ENCODE measurements at places on chromosomes 5 and 9. TPM values are rescaled to one million over a fixed set of nuclear protein-coding genes. Genes with fewer than 3 reads are reported as not detected.
A peak's percentile ranks its signal among the peaks of the same experiment; 100 is the strongest.

DNA sequence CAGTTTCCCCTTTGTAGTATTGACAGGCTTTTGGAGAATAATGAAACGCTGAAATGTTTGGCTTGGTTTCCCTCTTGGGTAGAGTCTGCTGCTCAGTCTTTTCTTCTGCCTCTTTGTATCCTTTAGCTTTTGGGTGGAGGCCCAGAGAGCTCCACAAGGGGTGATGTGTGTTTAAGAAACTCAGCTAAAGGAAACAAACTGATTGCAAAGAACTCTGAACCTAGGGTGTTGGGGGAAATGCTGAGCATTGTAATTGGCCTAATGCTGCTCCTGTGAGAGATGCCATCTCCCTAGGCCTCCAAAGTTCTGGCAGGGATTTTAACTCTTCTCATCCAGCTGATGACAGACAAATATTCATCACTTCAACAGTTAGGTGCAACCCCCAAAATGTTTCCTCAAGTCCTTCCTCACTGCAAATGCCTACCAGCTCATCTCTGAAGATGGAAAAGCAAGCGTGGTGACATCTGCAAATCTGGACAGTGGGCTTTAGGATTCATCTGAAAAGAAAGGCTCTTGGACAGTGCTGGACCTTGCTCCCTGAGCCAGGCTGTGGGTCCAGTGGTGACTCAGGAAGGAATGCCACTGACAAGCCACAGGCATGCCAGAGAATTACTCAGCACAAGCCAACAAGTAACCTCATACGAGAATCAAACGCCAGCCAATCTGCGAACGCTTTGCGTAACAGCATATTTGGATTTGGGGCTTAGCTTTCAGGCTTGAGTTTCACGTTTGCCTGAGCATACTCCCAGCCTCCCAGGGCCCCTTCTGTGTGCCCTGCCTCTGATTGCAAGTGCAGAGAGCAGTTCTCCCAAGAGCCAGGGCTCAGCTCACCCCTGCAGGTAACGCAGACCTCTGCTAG is 30.5 kb upstream of the ZSWIM6 start:
- peak; percentile 100 for DNase-seq

- peak; percentile 55 for DNase-seq
Measured at GRCh38 chr9:137619240-137620047, 639 bp downstream of the EHMT1 start.

The SLC34A1 gene
- not detected for total RNA-seq

- peak; percentile 58 for DNase-seq
Measured at GRCh38 chr5:93454896-93455295, 126.1 kb downstream of the NR2F1-AS1 start.

DNA sequence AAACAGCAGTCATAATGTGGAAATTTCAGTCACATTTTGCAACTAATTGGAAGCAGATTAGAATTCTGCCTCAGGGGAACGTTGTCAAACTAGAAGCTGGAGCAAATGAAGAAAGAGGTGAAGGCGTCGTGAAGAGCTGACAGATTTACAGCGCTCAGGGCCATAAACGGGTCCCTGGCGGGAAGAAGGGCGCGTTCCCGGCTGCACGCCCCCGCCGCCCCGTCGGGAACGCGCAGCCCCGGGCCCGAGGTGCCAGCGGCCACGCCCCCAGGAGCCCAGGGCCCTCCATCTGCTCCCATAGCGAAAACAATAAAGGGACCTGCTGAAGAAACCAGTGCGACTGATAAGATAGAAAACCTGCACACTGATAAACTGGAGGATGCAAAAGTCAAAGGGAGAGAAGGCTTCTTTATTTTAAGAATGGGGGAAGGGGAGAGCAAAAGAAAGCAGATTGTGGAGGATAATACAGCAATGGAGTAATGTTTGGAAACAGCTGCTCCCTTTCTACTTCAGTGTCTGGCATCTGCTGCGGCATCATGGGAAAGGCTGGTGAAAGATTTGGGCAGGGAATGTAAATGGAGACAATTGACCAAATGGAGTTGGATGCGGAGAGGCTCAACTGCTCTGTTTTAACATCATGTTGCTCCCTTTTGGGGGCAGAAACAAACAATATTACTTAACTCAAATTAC is 11.1 kb downstream of the ZNF608 start:
- DNase-seq: peak; percentile 82

DNA sequence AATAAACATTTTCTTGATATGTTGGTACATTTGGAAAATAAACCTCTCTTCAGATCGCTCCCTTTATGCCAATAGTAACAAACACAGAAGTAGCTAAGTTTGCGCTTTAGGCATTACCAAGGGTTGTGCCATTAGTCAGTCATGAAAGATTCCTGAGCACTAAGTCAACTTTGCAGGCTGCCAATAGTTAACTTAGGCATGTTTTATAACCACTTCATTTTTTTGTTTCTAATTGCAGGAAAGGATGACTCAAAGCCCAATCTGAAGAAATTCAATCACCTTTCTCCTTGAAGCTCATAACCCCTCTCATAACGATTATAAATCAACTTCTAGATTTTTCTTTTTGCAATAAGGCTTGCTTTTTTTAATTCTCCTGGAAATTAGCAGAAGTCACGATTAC is 517.0 kb downstream of the AGTPBP1 start:
- peak; percentile 97 for DNase-seq

- no peak for DNase-seq
Measured at GRCh38 chr5:132819468-132819867, 6.4 kb downstream of the SOWAHA start.

- DNase-seq: no peak
Measured at GRCh38 chr9:93156475-93157008, 22.5 kb upstream of the NINJ1 start.

The GABBR2 gene
- 0.33 TPM for total RNA-seq

The SOHLH1 gene
- total RNA-seq: not detected

DNA sequence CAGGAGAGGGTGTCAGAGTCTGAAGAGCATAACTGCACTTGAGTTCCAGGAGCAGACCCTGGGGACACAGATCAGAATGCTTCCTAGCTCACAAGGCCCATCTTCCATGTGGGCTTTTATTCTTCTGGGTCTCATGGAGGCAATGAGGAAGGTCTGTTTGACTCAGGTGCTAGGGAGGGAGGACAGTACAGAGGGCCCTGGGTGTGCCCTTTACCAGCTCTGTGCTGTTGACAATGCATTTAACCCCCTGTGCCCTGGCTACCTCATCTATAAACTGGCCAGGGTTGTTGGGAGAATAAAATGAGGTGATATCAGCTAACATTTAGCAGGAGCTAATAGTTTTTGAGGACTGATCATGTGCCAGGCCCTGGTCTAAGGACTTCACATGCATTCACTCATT is 318.0 kb downstream of the DMAC1 start:
- DNase-seq: no peak

DNA sequence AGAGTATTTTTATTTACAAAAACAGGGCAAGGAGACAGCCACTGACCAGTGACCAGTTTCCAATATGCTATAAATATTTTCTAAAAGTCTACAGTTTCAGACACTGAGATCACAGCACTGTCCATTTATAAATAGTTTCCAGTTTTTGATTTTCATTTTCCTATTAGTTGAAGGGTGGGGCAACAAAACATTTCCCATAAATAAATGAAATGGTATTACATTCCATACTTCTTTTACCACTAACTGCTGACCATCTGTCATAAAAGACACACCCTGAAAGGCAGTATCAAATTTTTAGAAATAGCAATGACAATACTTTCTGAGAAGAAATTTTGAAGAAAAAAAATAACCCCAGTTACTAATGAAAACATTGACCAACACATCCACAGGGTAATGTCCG is 126.7 kb downstream of the ARSB start:
- DNase-seq: no peak

- DNase-seq: no peak
Measured at GRCh38 chr5:16618138-16618897, 1.5 kb upstream of the RETREG1 start.

- DNase-seq: no peak
Measured at GRCh38 chr5:110012145-110012544, 322.4 kb downstream of the MAN2A1 start.

DNA sequence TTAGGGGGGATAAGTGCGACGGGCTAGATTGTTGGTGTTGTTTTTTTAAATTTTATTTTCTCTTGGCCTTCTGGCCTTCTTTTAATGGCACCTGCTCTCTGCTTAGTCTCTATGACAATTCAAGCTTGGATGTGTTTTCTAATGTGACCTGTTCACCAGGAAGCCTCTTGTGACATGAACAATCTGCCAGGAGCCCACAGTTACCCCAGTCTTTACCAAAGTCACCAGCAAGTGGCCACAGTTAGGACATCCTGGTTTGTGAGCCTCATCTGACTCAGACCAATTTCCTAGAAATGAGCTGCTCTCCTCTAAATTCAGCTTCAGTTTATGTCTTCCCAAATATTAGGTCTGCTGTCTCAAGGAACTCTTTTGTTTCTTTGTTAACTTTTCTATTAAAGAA is 135.8 kb downstream of the TLE4 start:
- DNase-seq: no peak

DNA sequence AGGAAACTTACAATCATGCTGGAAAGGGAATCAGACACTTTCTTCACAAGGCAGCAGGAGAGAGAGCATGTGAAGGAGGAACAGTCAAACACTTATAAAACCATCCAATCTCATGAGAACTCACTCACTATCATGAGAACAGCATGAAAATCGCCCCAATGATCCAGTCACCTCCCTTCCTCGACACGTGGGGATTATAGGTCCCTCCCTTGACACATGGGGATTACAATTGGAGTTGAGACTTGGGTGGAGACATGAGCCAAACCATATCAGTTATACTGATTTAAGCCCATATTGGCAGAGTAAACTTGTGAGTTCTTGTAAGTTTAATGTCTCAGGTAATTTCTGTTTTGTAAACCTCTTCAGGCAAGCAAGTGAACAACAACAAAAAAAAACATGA is 70.8 kb downstream of the ERAP1 start:
- no peak for DNase-seq

GRCh38 chr9:23662320-23662719 is 163.7 kb downstream of the ELAVL2 start:
- no peak for DNase-seq

DNA sequence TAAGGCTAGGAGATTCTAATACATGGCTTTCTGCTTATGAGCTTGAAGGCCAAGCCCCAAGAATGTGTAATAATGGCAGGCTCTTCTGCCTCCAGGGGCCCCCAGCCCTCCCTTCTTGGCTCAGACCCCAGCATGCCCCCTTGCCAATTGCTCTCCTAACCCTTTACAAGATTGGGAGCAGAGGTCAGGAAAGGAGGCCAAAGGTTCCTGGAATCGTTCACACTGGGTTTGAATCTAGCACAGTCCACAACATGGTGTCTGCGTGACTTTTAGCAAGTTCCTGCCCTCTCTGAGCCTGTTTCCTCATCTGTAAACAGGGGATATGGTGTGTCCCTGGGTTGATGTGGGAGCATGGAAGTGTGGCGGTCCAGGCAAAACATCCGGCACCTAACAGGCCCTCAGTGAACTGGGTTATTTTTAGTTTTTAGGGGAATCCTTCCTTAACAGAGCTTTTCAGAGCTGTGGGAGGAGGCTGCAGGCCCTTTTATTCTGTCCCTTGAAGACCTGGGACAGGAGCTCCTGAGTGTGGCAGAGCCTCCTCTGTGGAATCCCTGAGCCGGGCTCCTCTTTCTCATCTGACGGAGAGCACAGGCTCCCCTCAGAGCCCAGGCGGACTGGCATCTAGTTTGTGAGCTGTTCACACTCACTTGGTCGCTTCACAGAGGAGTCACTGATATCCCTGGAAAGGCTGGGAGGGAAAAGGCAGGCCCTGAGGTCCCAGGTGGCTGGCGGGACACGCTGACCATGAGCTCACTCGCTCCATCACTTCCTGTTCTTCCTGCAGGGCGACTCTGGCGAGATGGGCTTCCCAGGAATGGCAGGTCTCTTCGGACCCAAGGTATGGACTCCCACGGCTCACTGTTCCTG is 23.4 kb upstream of the ORM1 start:
- no peak for DNase-seq

- no peak for DNase-seq
Measured at GRCh38 chr5:171926311-171926710, 80.1 kb downstream of the FBXW11 start.

- no peak for DNase-seq
Measured at GRCh38 chr5:1820926-1821325, 19.7 kb downstream of the NDUFS6 start.

The SOWAHA gene
- total RNA-seq: 0.17 TPM

- DNase-seq: peak; percentile 12
Measured at GRCh38 chr5:101364469-101364868, 461.4 kb upstream of the ST8SIA4 start.

DNA sequence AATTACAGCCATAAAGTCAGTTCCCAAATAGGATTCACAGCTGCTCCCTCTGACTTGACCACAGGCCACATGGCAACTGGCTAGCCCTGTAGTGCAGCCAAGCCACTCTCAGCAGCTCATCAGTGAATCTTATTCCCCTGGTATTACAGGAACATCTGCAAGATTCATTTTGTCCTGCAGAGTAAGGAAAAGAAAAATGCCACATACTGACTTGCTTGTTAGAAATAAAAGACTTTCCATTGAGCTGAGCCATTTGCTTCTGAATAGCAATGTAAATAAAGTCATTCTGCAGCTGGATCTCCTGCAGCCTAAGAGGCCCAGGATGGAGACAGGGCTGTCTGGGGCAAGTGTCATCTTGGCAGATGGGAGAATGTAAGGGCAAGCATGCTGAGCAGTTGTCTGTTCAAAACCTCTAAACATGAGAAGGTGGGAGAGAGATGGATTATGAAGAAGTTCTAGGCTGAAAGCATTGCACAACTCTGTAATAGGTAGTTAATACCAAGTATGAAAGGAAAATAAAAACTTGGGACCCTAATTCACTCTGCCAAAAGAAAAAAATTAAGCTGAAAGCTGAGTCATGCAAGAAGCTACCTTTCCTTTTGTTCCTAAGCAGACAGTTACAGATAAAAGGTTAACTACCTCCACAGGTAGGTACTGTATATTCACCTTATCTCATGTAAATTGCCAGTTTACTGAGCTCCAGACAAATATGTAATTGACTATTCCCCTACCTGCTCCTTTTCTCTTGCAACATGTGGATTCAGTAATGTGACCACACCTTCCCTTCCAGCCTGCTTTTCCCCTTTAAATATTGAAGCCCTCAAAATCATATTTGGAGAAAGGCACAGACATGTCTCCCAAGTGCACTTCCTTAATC is 244.4 kb upstream of the RAI14 start:
- peak; percentile 55 for DNase-seq

GRCh38 chr5:1827886-1828397 is 26.7 kb downstream of the NDUFS6 start:
- no peak for DNase-seq

DNA sequence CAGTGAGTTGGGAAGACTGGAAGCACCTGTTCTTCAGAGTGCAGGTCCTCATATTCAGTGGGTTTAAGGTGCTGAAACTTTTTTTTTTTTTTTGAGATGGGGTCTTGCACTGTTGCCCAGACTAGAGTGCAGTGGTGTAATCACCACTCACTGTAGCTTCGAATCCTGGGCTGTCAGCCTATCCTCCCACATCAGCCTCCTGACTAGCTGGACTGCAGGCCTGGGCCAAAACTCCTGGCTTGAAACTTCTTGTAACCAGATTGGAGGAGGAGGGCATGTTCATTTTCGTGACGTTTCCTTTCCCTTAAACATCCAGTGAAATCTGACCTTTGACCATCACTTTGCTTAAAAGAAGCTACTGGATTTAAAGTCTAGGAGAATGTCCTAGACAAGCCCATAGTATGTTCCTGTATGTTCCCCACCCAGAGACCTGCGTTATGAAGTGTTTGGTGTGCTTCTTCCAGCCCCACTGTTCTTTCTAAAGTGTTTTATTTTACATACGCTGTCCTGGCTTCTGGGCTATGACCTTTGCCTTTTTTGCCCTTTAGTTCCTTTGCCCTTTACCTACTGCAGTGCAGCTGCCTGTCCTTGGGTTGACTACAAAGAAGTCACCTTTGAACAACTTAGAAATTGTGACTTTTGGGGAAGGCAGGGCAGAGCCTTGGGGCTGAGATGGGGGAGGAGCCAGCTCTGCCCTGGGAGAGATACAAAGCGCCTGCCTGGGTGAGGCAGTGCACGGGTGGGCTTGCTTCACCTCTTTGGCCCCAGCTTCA is 18.4 kb downstream of the TENT4A start:
- DNase-seq: no peak

All from fibroblast of lung (primary cell).